SK-MEL-5 (cell line): ENCODE measurements at places on chromosomes 2 and 18. TPM values are rescaled to one million over a fixed set of nuclear protein-coding genes. Genes with fewer than 3 reads are reported as not detected.

DNA sequence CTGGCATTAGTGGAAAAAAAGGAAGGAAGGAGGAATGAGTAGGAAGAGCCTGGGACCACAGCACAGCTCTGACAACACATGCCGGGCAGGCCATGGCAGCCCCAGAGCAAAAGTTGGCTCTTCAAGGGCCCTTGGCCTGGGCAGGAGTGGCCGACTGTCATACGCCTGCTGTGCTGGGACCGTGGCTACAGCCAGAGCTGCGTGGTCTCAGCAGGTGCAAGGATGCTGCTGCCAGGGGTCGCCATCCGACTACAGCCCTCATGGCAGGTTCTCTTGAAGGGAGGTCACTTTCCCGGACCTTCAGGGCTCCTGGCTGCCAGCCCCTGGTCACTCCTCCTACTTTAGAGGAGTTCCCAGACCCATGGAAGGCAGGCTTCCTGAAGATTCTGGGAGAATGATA, 109.9 kb downstream of the ARL4C start:
- DNase-seq = no peak

DNA sequence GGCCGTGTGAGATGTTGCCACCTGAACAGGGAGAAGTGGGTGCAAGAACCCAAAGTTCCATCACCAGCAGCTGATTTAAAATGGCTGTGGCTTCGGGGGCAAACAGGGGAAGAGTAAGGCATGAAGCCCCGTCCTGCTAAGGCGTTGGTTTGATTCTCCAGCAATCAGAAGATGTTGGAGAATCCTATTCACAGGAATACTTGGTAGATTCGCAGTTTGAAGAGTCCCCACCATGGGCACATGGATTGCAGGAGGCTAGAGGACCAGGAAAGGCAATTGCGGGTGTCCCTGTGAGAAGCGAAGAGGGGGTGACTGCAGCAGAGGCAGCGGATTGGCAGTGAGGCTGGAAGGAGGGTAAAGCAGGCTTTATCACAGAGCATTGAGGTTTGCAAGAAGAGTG, 46.6 kb upstream of the TXNDC2 start:
- no peak for DNase-seq

- DNase-seq = peak; percentile 87
Observed at GRCh38 chr18:8397034-8397433, 212.2 kb upstream of the RAB12 start.

GRCh38 chr18:52679354-52679753, 339.4 kb downstream of the DCC start:
- no peak for DNase-seq

DNA sequence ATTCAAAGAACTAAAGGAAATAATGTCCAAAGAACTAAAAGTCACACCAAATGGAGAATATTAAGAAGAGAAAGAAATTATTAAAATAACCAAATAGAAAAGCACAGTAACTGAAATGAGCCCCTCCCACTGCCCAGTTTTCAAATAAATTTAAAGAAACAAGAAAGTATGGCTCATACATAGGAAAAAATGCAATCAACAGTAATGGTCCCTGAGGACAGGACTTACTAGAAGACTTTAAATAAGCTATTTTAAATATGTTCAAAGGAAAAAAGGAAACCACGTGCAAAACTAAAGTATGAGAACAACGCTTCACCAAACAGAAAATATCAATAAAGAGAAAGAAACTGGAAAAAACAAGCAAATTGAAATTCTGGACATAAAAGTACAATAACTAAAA, 58.9 kb downstream of the TMEM131 start:
- DNase-seq = no peak

DNA sequence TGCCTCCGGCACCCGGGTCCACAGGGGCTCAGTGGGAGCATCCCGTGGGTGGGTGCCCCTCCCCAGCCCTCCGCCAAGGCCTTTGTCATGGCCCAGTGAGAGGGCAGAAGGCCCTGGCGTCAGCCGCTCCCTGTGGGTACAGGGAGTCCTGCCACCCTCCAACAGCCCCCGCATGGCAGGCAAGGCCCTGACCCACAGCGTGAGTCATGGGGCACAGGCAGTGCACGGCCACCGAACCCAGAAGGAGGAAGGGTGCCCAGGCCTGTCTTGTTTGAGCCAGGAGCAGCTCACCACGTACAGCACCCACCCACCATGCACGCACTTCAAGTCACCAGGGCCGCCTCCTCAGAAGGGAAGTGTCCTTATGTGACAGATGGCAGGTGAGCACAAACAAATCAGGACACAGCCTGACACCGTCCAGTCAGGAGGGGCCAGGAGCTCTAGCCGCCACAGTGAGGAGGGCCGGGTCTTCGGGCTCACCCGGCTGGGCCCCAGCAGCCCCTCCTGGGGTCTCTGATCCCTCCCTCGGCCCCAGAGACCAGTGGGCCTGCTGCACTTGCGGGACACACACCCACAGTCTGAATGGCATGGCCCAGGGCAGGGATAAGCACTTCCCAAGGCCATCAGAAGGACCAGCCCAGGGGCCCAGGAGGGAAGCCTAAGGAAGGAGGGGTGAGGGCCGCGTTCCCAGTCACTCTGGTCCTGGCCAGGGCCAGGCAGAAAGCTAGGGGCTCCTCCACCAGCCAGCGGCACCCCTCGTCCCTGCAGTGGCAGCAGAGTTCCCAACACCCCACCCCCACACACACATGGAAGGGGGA, 25.8 kb downstream of the BIN1 start:
- DNase-seq = no peak

- no peak for DNase-seq
Observed at GRCh38 chr2:62939735-62940491, 110.7 kb upstream of the OTX1 start.

DNA sequence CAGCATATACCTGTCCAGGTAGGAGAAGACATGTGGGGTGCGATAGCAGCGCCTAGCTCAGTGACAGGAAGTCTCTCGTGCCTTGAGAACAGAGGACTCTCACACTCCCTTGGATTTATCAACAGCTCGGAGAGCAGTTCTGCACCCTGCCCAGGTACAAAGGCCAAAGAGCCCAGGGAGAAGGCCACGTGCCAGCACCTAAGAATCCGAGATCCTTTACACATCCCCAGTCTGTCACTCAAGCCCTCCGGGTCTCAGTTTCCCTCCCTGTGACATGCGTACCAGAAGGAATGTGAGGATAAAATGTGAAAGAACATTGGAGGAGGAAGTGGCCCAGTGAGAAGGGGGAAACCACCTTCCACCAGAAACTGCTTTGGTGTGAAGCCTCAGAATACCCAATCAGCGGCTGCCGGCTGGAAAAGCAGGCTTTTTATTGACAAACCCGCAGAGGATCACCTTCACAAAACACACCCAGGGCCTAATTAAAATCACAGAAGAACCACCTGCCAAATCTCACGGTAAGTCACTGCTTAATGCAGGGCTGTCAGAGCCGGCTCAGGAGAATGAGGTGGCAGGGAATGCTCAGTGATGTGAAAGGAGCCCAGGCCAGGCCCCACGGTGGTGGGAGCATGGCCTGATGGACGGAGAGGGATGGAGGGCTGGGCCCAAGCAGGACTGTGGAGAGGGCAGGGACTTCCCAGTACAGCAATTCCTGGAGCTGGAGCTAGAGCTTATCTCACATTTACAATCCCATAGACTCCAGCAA, 66.3 kb downstream of the MYO5B start:
- no peak for DNase-seq

DNA sequence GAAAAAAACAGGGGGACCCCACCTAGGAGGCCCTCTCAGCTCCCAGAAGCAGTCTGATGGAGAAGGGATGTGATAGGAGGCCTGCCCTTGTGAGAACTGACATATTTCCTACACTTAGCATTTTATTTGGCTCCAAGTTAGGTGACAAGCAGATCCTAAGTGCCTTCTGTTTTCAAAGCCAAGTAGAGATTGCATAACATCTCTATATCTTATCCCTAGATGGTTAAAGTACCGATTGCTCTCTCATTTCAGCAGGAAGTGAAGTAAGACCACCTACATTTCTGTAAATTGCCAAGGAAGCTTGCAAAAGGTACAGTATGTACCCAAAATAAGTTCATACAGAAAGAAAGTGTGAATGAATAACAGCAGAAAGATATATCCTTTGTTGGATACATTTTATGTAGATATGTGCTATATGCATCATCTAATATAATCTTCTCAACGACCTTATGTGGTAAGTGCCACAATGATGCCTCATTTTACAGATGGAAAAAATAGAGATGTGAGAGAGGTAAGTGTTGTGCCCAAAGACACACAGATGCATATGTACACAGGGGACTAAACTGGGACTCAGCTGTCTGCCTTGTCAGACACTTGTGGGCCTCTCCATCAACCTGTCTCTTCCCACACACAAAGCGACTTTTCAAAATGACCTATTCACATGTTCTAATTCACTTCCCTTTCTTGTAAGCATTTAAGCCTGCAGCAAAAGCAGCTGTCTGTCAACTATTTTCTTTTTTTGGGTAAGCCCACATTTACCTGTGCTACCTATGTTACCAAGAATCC, 38.9 kb downstream of the DHRS9 start:
- no peak for DNase-seq

- DNase-seq = no peak
Observed at GRCh38 chr2:48469731-48470130, 60.2 kb upstream of the STON1 start.

GRCh38 chr18:59718108-59718463, 20.9 kb upstream of the CCBE1 start:
- DNase-seq = no peak

GRCh38 chr2:119372778-119373568, 6.2 kb downstream of the DBI start:
- no peak for DNase-seq

- DNase-seq = no peak
Observed at GRCh38 chr2:27751377-27751776, 20.1 kb upstream of the MRPL33 start.

DNA sequence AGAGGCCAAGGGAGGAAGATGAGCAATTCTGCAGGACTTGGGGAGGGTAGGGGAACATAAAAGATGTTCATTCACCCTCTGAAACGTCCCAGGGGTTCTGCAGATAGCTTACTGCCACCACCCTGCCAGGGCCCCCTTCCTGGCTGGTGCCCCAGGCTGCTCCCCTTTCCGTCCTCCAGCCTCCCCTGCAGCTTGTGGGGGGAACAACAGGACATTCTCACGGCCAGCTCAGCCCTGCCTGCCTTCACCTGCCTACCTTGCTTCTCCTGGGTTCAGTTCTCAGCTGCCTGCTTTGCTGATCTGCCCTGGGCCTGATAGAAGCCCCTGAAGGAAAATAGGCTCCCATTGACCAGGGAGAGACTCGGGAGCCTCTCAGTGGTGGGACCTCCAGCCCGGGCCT, 251.1 kb downstream of the CELF4 start:
- no peak for DNase-seq

Gene MERTK
- 220 and 225 TPM in 2 replicates for total RNA-seq

Gene UNC80
- total RNA-seq = 2.1 and 2.8 TPM in 2 replicates

Gene PCARE
- 0.03 TPM in 1 of 2 replicates, not detected in the other for total RNA-seq

Gene CCBE1
- 0.29 TPM in 2 replicates for total RNA-seq

Gene FMNL2
- 50.8 and 57.5 TPM in 2 replicates for total RNA-seq

Gene ATRAID
- total RNA-seq = 372 and 405 TPM in 2 replicates

Gene COL5A2
- 5.8 and 6.7 TPM in 2 replicates for total RNA-seq

Gene IFIH1
- 3.6 and 4.2 TPM in 2 replicates for total RNA-seq

Gene PREPL
- 72.5 and 78.5 TPM in 2 replicates for total RNA-seq

Gene KLF11
- 10.9 and 11.0 TPM in 2 replicates for total RNA-seq

Gene DNAJC5G
- not detected in 2 replicates for total RNA-seq
